ENCODE measurements at places on chromosomes 1 and 21.

DNA sequence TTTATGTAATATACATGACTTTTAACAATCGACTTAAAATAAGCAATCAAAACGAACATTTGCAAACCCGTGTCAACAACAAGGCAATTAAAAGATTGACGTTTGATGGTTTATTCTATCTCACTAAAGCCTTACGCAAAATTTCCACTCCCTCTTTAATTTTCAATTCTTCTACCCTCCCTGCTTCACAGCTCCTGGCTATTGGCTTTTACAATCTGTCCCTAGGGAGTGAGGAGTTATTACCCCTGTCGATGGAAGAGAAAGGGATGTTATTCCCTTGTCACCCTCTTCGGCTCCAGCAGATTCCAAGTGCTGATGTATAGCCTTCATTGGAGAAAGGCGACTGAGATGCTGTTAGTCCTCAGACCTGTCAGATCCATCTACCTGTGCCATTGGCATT, 161.3 kb downstream of the ZNF281 start:
- no peak for DNase-seq

DNA sequence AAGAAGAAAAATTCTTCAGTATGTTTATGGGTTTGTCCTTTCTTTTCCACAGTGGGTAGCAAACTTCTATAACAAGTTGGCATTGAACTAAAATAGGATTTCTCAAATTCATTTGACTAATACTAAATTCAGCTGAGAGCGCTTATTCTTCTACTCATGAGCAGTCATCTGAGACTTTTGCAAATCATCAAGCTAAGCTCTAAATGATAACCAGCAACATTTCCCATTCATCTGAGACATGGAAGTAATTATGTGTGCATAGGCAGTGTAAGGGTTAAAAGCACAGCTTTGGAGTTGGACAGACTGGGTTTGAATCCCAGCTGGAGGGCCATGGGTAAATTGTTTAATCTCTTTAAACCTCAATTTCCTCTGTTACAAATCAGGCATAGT, 18.3 kb upstream of the CNR2 start:
- DNase-seq: no peak

DNA sequence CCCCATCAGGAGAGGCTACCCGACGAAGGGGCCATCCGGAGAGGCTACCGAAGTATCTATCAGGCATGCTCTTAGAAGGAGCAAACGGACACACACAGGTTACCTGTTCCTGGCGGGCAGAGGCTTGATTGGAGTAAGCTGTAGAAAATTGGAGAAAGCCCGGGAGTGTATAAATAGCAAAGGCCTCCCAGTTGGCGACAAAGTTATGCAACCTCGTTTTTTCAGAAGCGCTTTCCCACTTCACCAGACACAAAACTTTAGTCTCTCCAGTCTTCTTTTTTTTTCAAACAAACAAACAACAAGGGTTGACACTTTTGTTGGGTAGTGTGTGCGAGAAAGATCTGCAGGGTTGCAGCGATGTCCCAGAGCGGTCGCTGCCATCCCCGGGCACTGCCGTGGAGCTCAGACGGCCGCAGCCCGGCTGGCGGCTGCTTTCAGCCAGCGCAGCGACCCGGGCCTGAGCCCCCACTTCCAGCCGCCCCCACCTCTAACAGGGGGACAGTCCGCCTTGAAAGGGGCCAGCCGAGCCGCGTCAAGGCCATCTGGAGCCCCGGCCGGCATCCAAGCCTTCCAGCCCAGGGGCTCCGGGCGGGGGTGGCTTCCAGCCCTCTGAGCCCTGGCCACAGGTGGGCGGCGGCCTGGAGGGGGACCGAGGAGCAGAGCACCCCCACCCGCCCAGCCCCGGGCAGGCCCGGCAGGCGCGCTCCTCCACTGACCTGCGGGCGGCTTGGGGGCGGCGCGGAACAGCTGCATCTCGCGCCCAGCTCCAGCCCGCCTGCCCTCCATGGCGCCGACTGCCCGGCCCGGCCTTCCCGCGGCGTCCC, 616 bp downstream of the MCOLN3 start:
- DNase-seq: no peak

- DNase-seq: no peak
These were observed 4.5 kb downstream of the ATXN7L2 start for GRCh38 chr1:109488201-109488600.

- DNase-seq: no peak
These were observed 45.9 kb downstream of the PRKCZ start for GRCh38 chr1:2095981-2096736.

- no peak for DNase-seq
These were observed 6.3 kb downstream of the BACH1 start for GRCh38 chr21:29305068-29305467.

DNA sequence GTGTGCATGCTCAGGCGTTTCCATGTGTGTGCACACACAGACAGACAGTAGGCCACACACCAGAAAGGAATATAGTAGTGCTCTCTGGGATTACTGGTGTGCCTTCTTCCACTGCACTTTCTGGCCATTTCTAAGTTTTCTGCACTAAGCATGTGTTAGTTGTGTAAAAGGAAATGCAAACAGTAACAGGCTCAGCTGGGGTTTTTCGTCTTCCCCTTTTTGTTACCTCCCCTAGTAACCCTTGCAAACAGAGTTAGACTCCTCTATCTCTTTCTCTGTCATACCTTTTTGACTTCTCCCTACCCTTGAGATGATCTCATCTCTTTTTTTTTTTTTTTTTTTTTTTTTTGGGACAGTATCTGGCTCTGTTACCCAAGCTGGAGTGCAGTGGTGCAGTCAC, 196.3 kb downstream of the SDCCAG8 start:
- no peak for DNase-seq

DNA sequence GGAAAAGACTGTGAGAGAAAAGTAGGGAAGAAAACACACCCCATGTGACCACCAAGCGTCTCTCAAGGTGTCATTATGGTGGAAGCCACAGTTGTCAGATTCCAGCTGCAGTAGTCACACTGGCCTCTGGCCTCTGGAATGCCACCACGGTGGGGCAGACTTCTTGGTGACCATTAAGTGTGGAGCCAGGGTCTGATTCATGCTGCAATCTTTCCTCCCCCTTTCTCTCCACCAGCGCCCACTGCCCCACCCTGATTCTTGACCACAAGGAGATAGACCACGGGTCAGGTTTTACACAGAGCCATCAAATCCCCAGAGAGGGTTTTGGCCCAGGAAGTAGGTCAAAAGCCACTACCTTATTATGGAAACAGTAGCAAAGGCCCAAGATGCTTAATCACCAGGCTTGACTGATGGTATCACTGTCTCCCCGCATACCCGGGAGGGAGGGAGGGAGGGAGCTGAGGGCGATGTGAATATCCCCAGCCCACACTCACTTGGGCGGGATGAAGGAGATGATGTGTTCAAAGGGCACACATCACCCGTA, 52.7 kb upstream of the GRHL3 start:
- DNase-seq: no peak

- no peak for DNase-seq
These were observed 130.3 kb downstream of the FGGY start for GRCh38 chr1:59427155-59427554.

- no peak for DNase-seq
These were observed 183.3 kb downstream of the KCNJ6 start for GRCh38 chr21:37732927-37733326.

DNA sequence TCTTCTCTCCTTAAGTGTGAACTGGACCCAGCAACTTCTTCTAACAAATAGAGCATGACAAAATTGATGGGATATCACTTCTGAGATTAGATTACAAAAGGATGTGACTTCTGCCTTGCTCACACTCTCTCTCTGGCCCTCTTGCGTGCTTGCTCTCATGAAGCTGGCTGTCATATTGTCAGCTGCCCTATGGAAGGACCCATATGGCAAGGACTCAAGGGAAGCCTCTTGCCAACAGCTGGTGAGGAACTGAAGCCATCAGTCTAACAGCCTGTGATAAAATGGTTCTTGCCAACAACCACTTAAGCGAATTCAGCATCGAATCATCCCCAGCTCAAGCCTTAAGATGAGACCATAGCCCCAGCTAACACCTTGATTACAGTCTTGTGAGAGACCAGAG, 4.8 kb upstream of the TLR5 start:
- no peak for DNase-seq

DNA sequence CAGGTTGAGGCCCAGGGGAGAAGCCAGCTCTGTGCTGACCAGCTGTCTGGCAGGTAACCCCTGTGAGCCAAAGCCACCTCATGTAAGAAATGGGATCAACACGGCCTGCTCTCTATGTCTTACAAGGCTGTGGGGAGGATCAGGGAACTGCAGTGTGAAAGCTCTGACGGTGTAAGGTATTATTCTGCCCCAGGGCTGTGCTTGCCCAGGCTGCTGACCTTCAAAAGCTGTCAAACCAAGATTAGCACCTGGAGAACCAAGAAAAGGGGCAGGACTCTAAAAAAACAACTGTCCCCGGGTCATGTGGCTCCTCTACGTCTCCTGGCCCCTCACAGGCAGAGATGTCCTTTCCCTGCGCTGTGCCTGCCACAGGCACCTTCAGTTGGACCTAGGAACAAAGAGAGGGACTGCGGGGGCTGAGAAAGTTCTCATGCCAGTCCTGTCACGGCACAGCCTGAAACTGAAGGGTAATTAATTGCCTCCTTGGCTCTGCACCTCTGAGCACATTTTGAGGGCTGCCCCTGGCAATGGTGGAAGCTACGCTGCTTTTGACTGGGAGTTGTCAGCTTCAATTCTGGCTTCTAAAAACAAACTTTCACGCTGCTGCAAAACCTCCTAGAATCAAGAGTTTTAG, 77.6 kb downstream of the PGBD5 start:
- no peak for DNase-seq

DNA sequence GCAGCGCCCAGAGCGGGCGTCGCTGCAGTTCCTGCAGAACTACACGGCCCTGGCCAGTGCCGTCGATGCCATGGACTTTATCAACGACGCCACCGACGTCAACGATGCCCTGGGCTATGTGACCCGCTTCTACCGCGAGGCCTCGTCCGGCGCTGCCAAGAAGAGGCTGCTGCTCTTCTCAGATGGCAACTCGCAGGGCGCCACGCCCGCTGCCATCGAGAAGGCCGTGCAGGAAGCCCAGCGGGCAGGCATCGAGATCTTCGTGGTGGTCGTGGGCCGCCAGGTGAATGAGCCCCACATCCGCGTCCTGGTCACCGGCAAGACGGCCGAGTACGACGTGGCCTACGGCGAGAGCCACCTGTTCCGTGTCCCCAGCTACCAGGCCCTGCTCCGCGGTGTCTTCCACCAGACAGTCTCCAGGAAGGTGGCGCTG, 22.0 kb downstream of the COL6A1 start:
- DNase-seq: no peak

DNA sequence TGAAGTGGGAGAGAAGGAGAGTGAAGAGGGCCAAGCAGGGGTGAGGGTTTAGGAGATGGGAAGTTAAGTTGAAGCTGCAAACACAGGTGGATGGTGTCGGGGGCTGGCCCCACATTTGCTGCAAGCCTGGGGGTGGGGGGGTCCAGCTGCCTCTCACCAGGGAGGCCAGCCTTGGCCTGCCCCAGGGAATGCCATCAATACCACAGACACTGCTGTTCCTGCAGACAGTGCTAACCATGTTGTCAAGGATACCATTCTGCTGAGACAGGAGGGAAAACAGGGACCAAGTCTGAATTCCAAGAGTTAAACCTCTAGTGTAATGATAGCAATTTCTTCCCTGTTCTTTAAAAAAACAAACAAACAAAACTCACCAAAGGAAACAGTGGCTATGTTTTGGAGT, 8.0 kb downstream of the MECR start:
- no peak for DNase-seq

DNA sequence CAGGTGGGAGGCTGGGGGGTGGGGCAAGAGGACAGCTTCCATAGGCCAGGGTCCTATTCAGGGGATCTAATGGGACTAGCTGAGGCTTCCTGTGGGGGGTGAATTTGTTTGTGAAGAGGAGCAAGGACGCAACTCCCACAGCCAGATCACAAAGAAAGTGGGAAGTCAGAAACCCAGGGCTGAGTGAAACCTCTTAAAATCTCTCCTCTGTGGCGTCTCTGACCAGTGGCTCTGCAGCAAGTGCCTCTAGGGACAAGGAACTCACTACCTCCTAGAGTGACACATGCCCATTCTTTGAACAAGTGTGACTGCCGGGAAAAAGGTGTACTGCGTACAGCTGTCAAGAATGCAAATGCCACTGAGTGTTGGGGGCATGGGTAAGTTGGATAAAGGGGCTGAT, 187.9 kb downstream of the HIVEP3 start:
- no peak for DNase-seq

DNA sequence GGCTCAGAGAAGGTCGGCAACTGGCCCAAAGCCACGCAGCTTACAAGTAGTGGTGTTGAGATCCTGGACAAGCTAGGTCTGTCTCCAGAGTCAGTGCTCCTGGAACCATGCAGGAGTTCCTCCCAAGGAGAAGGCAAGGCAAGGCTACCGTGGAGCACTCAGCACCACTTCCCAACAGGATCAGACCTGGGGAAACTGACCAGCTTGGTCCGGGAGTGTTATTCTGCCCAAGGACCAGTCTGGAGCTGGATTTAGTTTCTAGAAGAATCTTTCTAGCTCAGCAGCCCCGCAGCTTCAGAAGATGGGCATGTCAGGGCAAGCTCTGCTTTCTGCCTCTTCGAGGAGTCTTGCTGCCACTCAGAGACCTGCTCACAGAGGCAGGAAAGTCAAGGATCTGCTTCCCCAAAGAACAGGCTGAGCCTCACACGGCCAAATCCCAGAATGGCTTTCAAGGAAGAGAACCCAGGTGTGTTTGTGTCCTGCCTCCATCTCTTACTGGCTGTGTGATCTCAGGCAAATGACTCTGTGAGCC, 302.8 kb downstream of the MATN1 start:
- no peak for DNase-seq

DNA sequence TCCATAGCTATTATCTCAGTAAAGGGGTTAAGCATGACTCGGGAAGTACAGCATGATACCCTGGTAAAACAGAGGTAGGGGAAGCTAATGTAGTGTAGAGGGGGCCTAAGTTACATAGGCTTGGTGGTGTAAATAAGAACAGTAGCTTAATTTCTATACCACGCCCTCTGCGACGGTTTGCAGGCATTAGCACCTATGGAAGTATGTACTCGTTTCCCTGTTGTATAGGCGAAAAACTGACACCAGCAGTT, 470 bp upstream of the NAXE start:
- no peak for DNase-seq

DNA sequence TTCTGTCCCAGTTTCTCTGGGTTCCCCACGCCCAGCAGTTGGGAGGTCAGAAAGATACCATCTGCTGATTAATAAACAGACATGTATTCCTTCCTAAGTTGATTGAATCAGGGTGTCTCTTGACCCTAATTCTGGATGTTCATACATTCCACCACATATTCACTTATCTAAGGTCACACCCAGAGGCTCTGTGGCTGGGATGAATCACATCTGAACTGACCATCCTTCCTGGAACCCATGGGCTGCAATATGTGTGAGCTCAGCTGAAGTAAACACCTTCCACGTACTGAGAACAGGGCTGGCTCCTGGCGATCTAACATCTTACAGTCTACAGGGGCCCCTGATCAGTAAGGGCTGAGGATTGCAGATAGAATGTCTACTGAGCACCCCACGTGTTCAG, 20.5 kb upstream of the TRABD2B start:
- no peak for DNase-seq

All from stimulated activated CD8-positive, alpha-beta memory T cell treated with anti-CD3 and anti-CD28 coated beads, Interleukin-4, amount 100 ng/mL, for 4 hours (primary cell).